Naive B cell (primary cell): ENCODE measurements at places on chromosomes 5 and 9. TPM values are rescaled to one million over a fixed set of nuclear protein-coding genes. Genes with fewer than 3 reads are reported as not detected.

Gene CTSV
- polyA plus RNA-seq, result 0.19 TPM

Gene IL3
- polyA plus RNA-seq, result not detected

Gene PCDHB16
- not detected for polyA plus RNA-seq

Gene STK32A
- not detected for polyA plus RNA-seq

Gene FSTL4
- polyA plus RNA-seq, result 0.39 TPM
